ENCODE measurements at places on chromosomes 6 and 20.

DNA sequence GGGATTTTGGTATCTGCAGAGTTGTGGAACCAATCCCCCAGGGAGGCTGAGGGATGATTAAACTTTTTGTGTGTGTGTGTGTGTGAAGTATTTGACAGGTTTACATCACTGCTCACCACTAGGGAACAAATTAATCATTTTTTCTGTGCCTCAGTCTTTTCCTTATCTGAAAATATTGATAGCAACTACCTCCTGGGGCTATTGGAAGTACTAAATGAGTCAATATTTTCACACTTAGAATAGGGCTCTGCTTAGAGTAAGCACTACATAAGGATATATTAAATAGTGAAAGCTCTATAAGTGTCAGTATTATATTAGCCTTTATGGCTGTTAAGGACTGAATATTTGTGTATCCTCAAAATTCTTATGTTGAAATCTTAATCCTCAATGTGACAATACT is 155.2 kb upstream of the UST start:
- peak; percentile 9 for DNase-seq

GRCh38 chr6:147837540-147837939 is 329.1 kb downstream of the SAMD5 start:
- DNase-seq: no peak

- no peak for DNase-seq
These were observed 23.0 kb upstream of the RBPJL start for GRCh38 chr20:45283551-45284057.

- no peak for DNase-seq
These were observed 106.3 kb downstream of the STXBP5 start for GRCh38 chr6:147310521-147310920.

- no peak for DNase-seq
These were observed at the start of the genes DUSP15 and TTLL9 for GRCh38 chr20:31869942-31870725. DUSP15 (minus strand) TSS chr20:31870527; CDS start chr20:31870337, 190 bp downstream. TTLL9 (plus strand) TSS chr20:31870634; CDS start chr20:31871127, 493 bp downstream.

DNA sequence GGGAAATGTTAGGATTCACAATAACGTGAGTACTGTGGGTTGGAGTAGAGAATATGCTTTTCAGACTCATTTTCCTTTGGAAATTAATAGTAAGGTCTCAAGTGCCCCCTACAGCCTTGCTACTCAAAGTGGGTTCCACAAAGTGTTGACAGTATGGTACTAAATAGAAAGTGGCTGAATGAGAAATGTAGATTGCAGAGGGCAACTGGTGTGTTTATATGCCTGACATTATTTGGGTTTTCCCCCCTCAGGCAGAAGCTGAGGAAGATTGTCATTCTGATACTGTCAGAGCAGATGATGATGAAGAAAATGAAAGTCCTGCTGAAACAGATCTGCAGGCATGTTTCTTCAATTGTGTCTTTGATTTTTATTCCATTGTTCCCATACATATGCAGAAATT is 5.6 kb downstream of the FBXO9 start:
- peak; percentile 71 for DNase-seq

DNA sequence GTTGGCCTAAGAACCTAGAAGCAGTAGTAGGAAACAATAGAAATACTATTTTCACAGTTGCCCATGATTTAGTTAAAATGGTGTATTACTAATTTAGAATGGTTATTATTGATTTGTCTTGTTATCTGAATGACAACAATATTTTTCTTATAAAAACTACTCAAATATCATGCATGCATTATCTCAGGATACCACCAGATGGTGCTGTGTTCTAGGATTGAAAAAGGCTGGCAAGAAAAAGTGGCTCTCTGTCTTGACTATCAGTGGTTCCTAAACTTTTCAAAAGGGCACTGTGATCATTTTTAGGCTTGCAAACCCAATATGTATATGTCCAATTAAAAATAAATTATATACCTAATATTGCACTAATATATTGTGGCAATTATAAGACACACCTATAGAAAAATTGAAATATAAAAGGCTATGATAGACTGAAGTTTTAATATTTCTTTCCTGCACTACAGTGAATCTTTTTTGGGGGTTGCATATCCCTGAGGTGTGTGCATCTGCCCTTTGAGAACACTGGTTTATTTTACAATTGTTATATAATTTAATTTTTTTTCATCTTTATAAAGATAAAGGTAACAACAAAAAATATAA is 131.7 kb upstream of the MLIP start:
- DNase-seq: peak; percentile 23

- no peak for DNase-seq
These were observed 7.5 kb downstream of the SYCP2 start for GRCh38 chr20:59925899-59926298.

DNA sequence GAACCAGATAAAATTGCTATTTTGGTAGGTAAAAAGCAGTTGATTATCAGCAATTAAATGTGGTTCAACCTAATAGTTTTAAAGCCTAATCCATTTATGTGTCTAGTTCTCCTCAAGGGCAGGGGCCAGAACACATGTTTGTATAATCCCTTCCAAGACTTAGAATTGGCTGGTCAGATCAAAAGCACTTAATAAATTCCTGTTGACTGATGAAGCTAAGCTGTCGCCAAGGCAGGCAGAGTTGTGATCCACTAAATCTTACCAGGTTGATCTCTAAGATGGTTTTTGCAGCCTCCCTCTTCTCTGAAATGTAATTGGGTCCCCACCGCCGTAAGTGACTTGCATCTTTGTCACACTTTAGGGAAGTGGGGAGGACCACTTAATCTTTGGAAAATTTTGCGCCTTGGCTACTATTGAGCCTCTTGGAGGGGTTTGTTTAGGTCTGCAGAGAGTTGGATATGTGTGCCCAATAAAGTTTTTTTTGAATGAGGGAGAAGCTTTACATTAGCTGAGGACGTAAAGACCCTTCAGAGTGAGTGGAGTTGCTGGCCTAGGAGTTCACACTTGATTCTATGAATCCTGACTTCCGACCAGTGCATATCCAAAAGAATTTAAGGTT is 65.9 kb downstream of the PHF20 start:
- DNase-seq: no peak

- DNase-seq: no peak
These were observed 348.9 kb upstream of the ZFP64 start for GRCh38 chr20:52540509-52540908.

GRCh38 chr6:8707956-8708772 is 272.8 kb upstream of the SLC35B3 start:
- DNase-seq: no peak

GRCh38 chr6:2448826-2449571 is 203.6 kb upstream of the GMDS start:
- DNase-seq: peak; percentile 35

- DNase-seq: no peak
These were observed 93.7 kb downstream of the DST start for GRCh38 chr6:56549014-56549413.

- DNase-seq: no peak
These were observed 36.6 kb upstream of the SLC22A16 start for GRCh38 chr6:110512991-110513390.

- no peak for DNase-seq
These were observed 22.7 kb upstream of the HLA-DQA1 start for GRCh38 chr6:32614366-32615081.

- no peak for DNase-seq
These were observed 286.5 kb upstream of the MARCKS start for GRCh38 chr6:113570641-113571040.

DNA sequence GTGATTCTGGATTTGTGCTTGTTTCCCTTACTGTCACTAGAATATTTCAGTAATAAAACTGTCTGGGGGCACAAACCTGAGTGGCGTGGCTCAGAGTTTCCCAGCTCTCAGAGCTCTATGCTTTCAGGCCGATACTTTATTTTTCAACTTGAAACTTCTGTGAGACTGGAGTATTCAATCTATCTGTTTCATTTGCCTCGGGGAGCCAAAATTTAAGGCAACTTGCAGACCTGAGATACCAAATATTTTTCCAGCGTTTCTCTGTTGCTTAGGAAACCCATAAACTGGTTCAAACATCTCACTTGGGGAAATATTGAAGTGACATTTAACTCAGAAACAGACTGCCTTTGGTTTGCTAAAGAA is 74.7 kb downstream of the SOBP start:
- DNase-seq: no peak

DNA sequence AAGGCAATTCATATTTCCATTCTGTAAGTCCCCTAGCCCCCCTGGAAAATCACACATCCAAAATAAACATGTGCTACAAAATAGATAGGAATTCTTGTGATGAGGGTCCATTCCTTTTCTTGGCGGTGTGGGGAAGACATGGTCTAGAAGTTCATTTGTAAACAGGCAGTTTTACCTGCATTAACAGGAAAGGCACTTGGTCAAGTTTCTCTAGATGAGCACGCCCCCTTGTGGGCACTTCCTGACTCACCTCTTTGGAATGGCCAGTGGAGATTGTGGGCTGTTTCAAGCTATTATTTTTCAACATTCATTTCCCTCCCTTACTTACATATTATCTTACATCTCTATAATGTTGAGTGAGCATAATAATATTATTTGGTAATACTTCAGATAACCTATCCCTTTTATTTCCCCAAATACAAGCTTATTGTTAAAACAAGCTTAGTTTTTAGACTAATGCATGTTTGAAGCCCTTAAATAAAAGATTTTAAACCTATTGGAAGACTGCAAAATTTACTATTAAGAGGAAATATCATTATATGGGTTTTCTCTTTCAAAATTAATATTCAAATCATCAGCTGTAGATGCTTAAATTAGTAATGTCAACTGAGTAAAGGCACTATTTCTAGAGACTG is 92.1 kb downstream of the TASP1 start:
- DNase-seq: peak; percentile 68

- no peak for DNase-seq
These were observed 107.8 kb downstream of the COL19A1 start for GRCh38 chr6:69974193-69974592.

GRCh38 chr6:66664112-66664511 is 957.1 kb upstream of the EYS start:
- no peak for DNase-seq

GRCh38 chr6:167697316-167697715 is 129.4 kb upstream of the AFDN start:
- DNase-seq: no peak

DNA sequence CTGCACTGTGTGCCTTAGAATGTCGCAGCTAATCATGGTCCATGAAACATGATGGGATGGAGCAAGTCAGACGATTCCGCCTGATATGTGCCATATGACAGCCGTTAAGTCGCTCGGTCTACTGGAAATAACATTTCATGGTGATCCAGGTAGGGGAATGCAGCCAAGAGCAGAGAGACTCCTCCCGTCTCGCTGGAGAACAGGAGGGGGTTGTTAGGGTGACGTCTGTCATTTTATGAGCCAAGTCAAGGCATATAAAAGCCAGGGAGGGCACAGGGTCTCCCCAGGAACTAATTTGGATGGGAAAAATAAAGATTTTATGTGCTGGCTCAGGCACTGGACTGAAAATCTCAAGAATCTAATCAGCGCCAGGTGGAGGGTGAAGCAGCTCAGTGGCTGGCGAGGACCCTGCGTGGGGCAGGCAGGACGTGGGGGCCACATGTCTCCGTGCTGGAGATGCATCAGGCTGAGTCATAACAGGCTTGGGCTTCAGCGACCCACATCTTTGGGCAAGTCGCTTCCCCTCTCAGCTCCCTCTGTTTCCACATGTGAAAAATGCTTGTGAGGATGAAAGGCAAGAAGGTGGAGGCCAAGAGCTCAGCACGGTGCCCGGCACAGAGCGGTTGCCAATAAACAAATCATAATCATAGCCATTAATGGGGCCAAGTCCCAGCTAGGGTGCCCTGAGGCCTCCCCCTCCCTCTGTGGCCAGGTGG is 234.6 kb downstream of the ANKRD60 start:
- no peak for DNase-seq

- DNase-seq: no peak
These were observed 106.6 kb upstream of the NRSN1 start for GRCh38 chr6:24019393-24019792.

GRCh38 chr6:121522265-121522664 is 86.8 kb downstream of the GJA1 start:
- no peak for DNase-seq

- peak; percentile 36 for DNase-seq
These were observed 19.6 kb downstream of the RRBP1 start for GRCh38 chr20:17662333-17663039.

- no peak for DNase-seq
These were observed 347.8 kb downstream of the CDKAL1 start for GRCh38 chr6:20882014-20882413.

- DNase-seq: no peak
These were observed 44.6 kb upstream of the NT5E start for GRCh38 chr6:85405175-85405852.

DNA sequence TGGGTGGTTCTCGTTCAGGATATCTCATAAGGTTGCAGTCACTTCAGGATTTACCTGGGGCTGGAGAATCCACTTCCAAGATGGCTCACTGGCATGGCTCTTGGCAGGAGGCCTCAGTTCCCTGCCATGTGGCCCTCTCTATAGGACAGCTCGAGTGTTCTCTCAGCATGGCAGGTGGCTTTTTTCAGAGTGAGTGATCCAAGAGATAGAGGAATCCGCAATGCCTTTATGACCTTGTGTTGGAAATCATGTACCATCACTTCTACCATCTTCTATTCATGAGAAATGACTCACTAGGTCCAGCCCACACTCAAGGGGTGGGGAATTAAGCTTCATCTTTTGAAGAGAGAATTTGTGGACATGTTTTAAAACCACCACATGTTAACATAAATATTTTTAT is 37.8 kb downstream of the PPP1R16B start:
- peak; percentile 65 for DNase-seq

DNA sequence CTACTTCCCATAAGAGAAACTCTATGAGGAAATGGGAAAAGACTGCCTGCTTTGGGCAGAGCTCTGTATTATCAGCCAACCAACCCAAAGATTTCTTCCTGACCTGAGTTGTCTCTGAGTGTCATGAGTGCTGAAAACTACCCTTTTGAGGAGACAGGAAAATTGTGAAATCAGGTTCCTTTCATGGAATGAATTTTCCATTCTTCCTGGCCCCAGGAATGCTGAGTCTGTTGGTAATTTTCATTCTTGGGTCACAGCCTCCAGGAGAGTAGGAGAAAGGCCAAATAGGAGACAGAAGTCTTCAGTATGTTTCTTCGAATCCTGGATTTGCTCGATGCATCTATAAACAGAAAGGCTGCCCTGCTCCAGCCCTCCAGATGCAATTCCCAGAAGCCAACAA is 53.6 kb downstream of the SCML4 start:
- no peak for DNase-seq

GRCh38 chr20:12847872-12848271 is 160.9 kb upstream of the SPTLC3 start:
- DNase-seq: no peak

DNA sequence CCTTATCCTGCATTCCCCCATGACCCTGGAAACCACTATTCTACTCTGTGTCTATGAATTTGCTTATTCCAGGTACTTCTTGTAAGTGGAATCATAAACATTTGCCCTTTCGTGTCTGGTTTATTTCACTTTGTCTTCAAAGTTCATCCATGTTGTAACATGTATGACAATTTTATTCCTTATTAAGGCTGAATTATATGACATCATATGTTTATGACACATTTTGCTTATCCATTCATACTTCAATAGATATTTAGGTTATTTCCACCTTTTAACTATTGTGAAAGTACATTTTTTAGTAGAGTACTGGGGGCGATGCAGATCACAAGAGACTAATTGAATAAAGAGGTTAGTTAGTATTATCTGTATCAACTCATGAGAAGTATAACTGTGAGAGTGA is 591.6 kb downstream of the UTRN start:
- no peak for DNase-seq

- DNase-seq: no peak
These were observed 289.4 kb upstream of the STXBP5 start for GRCh38 chr6:146914489-146915483.

GRCh38 chr6:49325891-49326290 is 137.2 kb downstream of the MMUT start:
- no peak for DNase-seq

- peak; percentile 91 for DNase-seq
These were observed at the start of gene SYTL3 for GRCh38 chr6:158649289-158650143. SYTL3 (plus strand) TSS chr6:158650054; CDS start chr6:158663269, 13,215 bp downstream.

- DNase-seq: no peak
These were observed 22.0 kb downstream of the KLHL31 start for GRCh38 chr6:53643481-53643965.

All from activated CD4-positive, alpha-beta T cell treated with anti-CD3 and anti-CD28 coated beads, Interleukin-2, Interleukin-4, amounts not matched to agents 100 ng/mL and 50 ng/mL, durations not matched to agents 16 hours and 8 hours (primary cell).